Activated CD4-positive, alpha-beta T cell treated with anti-CD3 and anti-CD28 coated beads for 48 hours (primary cell): ENCODE measurements at places on chromosomes 1 and 21.
A peak's percentile ranks its signal among the peaks of the same experiment; 100 is the strongest.

DNA sequence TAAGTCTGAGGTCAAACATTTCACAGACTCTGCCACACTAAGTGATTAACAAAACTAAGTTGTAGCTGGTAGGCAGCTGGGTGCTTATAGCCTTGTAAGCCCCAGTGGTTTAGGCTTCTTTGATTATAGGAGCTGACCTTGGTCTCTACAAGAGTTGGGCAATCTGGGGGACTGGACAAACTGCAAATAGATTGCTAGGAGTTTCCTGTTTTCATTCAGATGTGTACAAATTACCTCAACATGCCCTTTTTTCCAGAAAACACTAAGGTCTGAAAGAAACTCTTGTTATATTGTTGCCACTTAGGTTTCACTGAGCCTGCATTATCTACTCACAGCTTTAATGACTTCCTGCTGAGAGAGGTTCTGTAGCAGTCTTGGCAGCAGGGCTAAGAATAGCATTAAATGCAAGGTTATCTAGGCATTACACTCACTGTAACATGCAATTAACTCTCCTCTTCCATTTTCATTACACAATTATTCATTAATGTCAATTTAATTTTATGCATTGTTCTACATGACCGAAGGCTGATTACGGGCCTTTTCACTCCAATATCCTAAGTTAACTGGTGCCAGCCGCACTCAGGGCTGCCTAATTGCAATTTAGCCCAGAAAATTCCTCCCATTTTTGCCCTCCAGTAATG lies 314.0 kb downstream of the LMO4 start:
- DNase-seq: no peak

GRCh38 chr1:73771396-73771795 lies 426.6 kb downstream of the LRRIQ3 start:
- DNase-seq: no peak

- no peak for DNase-seq
Measured at GRCh38 chr21:25859235-25859929, 124.6 kb downstream of the GABPA start.

GRCh38 chr1:110163591-110163990 lies 13.3 kb downstream of the SLC6A17 start:
- DNase-seq: no peak

- DNase-seq: no peak
Measured at GRCh38 chr1:55171694-55172093, 43.5 kb downstream of the USP24 start.

DNA sequence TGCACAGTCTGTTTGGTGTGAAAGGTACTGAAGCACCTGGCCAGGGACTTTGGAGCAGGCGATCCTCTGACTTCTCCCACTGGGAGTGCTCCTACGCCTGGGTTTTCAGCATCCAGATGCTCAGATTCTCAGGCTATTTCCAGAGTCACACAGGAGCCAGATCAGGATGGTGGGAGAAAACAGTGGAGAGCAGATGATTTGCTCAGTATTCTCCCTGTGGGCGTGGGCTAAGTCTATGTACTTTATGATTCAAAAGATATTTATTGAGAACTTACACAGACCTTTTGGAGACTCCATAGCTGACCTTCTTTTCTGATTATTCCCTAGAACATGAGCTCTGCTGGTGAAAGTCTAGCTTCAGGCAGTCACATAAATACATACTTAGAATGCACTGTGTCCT lies 134.6 kb downstream of the TENT5C start:
- no peak for DNase-seq

- DNase-seq: no peak
Measured at GRCh38 chr21:41680444-41681347, 86.2 kb downstream of the RIPK4 start.

DNA sequence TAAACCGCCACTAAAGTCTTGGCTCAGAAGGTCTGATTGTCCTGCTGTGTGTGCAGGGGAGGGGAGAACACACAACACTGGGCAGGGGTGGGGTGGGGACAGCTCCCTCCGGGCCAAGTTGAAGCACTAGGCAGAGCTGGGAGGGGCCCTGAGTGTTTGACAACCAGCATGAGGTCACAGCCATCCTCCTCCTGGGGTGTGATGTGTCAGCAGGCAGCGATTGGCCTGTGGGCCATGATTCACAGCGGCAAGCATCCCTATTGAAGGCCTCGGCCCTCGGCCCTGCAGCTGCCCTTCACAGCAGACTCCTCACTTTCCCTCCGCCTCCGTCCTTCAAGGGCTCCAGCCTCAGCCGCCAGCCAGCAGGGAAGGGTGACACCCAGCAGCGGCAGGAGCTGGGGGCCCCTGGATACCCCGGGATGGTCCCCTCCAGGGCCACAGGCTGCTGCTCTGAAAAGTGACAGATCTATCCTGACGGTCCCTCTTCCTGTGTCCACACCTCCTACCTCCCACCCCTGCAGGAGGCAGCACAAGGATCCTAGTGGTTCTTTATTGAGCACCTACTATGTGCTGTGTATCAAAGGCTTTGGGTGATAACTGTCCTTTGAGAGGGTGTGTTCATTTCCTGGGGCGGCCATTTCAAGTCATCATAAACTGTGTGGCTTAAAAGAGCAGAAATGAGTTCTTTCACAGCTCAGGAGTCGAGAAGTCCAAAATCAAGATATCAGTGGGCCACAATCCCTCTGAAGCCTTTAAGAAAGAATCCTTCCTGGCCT lies 66.0 kb upstream of the SLC25A33 start:
- peak; percentile 34 for DNase-seq

DNA sequence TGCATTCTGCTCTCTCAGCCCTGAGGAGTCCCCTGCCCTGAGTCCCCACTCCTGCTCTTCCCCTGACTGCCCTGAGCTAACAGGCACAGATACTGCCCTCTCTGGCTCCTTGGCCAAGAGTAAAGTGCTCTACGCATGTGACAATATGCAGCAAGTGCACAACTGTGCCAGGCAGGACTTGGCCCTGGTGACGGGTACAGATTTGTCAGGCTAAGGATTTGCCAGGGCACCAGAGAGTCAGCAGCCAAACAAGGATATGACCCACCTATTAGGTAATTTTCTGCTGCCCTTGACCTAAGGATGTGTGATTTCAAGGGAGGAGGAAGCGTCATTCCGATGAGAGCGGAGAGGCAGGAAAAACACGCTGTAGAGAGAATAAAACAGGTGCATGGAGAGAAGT lies 339.0 kb downstream of the PTPRU start:
- no peak for DNase-seq
